ENCODE measurements at places on chromosomes 1 and 21.

DNA sequence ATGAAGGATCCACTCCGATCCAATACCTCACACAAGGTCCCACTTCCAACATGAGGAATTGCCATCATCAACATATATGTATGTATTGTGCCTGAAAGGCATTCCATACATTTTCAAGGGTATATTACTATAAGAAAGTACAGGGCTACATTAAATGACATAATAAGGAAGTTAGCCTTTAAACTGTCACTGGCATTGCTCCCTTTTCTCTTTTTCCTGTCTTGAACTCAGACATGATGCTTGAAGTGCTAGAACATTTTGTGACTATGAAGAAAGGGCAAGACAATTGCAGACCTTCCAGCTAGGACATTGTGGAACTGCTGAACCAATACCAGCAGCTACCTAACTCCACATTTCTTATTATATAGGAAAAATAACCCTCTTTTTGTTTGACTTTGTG is 2.9 kb upstream of the TSPAN2 start:
- DNase-seq, result no peak

GRCh38 chr1:163414778-163415177 is 93.0 kb downstream of the NUF2 start:
- no peak for DNase-seq

DNA sequence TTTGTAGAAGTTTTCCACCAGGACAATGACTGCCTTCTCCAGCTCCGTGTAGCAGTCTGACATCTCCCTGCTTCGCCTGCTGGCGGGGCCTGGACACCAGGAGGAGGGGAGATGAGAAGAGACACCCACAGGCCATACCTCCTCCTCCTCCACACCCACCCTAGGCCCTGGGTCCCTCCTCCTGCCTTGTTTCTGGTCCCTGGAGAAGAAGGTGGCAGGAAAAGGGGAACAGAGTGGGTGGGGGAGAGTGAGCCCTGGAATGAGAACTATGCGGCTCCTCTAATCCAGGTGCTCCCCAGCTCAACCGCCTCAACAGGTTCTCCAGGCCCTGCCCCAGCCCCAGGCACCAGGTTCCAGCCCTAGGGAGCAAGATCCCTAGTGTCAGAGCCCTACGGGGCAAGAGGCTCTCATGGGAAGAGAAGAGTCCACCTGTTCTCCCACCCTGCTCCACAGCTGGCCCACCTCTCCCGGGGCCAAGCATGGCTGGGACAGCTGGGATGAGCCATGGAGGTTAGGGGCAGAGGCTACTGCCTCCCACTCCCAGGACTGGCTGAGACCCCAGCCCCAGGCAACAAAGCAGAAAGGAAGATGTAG is 4.8 kb downstream of the S100A16 start:
- no peak for DNase-seq

GRCh38 chr1:118558933-118559332 is 373.9 kb upstream of the SPAG17 start:
- no peak for DNase-seq

GRCh38 chr1:230634384-230634783 is 7.9 kb upstream of the COG2 start:
- DNase-seq, result no peak

DNA sequence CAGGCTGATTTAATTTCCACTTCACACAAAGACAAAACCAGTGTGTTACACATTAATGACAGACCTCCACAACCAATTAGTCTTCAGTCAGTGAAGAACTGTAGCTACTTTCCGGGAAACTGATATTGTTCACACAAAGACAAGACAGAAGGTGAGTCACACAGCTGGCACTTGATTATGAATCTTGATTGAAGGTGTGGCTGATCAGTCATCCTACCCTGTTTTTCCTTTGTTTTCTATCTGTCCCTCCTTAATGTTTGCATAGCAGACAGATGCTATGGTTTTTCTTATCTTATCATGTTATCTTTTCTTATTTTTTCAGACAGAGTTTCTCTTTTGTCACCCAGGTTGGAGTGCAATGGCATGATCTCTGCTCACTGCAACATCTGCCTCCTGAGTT is 185.1 kb upstream of the GREM2 start:
- DNase-seq, result no peak

DNA sequence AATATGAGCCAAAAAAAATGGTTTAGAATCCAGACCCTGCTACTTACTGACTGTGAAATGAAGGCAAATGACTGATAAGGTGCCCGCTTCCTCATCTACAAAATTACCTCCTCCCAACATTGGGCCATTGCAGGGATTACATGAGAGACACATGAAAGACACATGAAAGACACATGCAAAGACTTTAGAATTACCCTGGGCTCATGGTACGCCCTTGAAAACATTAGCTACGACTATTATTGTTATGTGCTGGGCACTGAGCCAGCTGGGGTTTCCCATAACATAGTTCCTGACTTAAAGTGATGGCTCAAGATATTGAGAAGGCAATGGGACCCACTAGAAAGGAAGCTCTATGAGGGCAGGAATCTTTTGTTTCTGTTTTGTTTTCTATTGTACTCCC is 43.7 kb upstream of the KANK4 start:
- no peak for DNase-seq

- DNase-seq, result no peak
These were observed 30.0 kb downstream of the BCAS2 start for GRCh38 chr1:114551400-114551799.

DNA sequence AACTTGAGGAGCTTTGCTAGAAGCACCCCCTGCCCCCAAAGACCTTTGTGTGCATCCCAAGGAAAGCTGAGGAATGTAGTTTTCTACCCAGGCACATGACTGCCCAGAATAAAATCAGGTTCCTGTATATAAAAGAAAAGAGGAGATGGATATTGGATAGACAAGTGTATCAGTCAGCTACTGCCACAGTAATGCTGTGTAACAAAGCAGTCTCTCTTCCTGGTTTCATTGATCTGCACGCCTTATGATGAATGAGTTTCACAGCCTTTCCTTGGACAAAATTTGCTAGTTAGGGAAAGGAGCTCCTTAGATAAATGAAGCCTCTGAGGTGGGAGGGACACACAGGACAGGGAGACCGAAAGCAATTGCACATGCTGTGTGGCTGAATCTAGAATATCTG is 108.9 kb downstream of the TAS1R2 start:
- DNase-seq, result no peak

GRCh38 chr1:46152016-46152415 is 19.6 kb upstream of the PIK3R3 start:
- DNase-seq, result no peak

DNA sequence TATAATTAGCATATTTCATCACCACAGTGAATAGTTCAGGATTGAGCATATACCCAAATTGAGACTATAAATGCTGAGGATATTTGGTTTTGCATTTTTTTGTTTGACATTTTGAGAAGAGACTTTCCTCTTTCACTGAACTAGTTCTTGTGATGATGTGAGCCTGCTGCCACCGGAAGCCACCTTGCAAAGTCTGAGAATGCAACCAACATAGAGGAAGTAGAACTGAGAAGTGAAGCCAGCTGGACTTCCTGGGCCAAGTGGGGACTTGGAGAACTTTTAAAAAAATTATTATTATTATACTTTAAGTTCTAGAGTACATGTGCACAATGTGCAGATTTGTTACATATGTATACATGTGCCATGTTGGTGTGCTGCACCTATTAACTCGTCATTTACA is 102.3 kb downstream of the RPE65 start:
- DNase-seq, result no peak

GRCh38 chr1:65476327-65476726 is 55.9 kb downstream of the LEPR start:
- DNase-seq, result no peak

DNA sequence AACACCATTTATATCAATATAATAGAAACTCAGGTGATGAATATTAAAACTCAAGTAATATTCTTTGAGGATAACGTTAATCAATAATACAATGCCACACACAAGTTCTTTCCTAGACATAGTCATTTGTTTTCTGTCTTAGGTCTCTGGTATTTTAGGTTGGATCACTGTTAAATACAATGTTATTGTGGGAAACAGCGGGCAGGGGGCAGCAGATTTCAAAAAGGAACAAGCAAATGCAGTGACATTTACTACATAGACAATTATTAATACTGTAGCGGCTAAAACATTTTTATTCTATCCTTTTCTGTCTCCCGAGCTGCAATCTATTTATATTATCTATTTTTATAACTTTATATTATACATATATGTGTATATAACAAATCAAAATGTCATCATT is 186.4 kb upstream of the ZNHIT6 start:
- DNase-seq, result no peak

DNA sequence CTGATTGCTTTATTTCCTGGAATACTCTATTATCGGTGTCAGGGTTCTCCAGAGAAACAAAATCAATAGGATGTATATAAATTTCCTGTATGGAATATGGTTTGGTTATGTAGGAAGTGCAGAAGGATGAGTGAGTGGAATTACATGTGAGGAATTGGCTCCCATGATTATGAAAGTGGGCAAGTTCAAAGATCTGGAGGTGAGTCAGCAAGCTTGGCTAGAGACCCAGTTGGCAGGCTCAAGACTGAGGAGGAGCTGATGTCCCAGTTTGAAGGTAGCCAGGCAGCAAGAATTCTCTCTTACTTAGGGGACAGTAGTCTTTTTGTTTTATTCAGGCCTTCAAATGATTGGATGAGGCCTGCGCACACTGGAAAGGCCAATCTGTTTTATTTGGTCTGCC is 57.5 kb downstream of the MAP3K7CL start:
- no peak for DNase-seq

GRCh38 chr1:61956016-61956645 is 213.9 kb downstream of the PATJ start:
- DNase-seq, result no peak

- no peak for DNase-seq
These were observed 10.2 kb upstream of the CREG1 start for GRCh38 chr1:167563579-167564246.

- DNase-seq, result no peak
These were observed 26.5 kb downstream of the KIAA1614 start for GRCh38 chr1:180939073-180939710.

- no peak for DNase-seq
These were observed 18.5 kb downstream of the SERTAD4 start for GRCh38 chr1:210250998-210251679.

DNA sequence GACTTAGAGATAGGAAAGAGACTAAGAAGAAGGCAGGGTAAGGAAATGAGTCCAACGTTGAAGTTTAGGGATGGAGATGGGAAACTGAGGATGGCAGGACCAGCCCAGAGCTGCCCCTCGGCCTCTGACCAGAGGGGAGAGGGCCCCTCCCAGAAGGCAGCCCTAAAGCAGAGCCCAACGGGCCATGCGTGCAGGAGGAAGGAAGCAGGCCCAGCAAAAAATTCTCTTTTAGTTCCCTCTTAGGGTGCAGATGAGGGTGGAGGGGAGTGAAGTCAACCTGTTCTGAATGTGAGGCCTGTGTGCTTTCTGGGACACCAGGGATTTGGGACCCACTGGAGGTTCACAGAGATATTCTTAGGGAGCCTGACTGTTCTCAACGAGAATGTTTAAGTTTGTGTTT is 225.4 kb downstream of the RHOU start:
- no peak for DNase-seq

GRCh38 chr1:25106352-25106751 is 126.0 kb downstream of the SYF2 start:
- no peak for DNase-seq

GRCh38 chr21:45598666-45599065 is 44.9 kb upstream of the PCBP3 start:
- DNase-seq, result no peak

DNA sequence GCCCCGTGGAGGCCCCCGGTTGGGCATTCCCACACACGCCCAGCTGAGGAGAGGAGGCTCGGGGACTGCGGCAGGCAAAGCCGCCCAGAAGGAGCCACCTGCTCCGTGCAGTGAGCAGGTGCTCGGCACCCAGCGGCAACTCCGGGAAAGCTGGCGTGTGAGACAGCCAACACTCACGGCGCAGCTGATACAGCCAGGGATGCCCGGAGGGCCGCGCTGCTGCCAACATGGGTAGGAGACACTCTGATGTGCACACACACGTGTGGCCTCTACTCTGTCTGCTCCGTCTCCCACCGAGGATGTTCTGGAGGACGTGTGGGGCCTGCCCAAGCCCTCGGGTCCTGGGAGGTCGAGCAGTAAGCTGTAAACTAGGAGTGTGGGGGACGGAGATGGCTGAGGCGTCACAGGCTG is 12.9 kb downstream of the MORN1 start:
- no peak for DNase-seq

DNA sequence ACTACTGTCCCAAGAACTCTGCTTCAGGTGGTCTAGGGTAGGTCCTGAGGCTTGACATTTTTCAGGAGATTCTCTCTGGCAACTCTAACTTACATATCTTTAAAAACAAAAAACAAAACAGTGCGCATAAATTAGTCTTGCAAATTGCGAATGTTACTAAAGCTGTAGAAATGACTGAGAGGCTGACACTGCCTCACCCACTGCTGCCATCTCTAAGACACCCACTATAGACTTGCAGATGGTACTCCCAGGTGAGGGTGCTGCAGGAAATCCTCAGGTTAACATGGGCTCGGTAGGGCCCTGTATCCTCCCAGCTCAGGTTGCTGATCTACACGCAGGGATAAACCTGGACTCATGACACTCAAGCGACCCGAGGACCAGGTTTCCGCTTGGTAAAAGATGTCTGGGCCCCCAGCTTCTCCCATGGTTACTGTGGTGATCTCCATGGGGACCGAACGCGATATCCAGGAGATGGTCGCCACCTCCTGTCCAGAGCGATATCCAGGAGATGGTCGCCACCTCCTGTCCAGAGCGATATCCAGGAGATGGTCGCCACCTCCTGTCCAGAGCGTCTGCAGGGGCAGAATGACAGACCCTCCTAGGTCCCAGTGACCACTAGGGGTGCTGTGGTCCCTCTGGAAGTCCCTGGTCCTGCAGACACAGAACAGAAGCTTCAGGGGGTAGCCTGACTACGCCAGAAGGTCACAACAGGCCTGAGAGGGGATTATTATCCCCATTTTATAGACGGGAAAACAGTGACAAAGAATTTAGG is 16.2 kb upstream of the LY9 start:
- DNase-seq, result no peak

GRCh38 chr1:32480003-32480402 is 15.1 kb downstream of the ZBTB8B start:
- no peak for DNase-seq

DNA sequence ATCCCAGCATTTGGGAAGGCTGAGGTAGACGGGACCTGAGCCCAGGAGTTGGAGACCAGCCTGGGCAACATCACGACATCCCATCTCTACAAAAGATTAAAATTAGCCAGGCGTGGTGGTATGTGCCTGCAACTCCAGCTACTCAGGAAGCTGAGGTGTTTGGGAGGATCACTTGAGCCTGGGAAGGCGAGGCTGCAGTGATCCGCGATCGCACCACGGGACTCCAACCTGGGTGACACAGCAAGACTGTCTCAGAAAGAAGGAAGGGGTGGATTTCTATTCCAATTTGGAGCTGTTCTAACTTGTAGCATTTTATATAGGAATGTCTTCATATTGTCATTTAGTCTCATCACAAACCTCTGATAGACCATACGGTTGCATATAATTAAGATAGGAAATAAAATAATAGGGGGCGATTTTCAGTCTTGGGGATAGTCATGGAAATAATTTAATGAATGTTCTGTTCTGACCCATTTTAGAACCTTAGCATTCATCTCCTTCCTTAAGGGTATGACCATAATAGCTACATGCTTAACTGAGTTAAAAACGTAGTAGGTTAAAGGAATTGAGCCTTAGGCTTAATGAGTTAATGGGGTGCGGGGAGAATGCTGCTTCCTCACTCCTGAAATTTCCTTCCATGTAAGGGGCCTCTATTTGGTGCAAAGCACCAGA is 93.1 kb downstream of the ADCY10 start:
- no peak for DNase-seq

Measured in stimulated activated CD4-positive, alpha-beta T cell treated with anti-CD3 and anti-CD28 coated beads, TNF-alpha, amount 100 ng/mL, for 4 hours (primary cell).